ENCODE measurements at places on chromosomes 4 and X.

- no peak for DNase-seq
Observed at GRCh38 chrX:125544031-125544660, 224.5 kb downstream of the TEX13C start.

DNA sequence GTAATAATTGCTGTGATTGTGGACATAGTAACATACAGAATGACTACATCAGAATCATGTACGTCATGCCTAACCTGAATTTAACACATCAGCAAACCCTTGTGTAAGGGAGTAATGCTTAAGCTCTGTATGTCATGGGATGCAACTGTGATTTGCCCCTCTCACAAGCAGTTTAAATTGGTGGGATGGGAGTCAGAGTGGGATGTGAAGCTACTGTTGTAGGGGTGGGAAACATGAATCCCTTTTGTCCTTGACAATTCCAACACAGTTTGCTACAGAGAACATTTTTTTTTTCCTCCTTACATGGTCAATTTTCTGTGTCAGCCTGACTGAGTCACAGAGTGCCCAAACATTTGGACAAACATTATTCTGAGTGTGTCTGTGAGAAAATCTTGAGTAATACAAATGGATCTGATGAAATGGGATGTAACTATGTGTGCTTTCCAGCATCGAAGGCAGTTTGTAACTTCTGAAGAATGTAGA is 392.8 kb downstream of the GPM6A start:
- no peak for DNase-seq

- no peak for DNase-seq
Observed at GRCh38 chr4:177266506-177266905, 43.2 kb upstream of the NEIL3 start.

GRCh38 chrX:30593440-30594200 is 16.1 kb upstream of the TASL start:
- DNase-seq: no peak

DNA sequence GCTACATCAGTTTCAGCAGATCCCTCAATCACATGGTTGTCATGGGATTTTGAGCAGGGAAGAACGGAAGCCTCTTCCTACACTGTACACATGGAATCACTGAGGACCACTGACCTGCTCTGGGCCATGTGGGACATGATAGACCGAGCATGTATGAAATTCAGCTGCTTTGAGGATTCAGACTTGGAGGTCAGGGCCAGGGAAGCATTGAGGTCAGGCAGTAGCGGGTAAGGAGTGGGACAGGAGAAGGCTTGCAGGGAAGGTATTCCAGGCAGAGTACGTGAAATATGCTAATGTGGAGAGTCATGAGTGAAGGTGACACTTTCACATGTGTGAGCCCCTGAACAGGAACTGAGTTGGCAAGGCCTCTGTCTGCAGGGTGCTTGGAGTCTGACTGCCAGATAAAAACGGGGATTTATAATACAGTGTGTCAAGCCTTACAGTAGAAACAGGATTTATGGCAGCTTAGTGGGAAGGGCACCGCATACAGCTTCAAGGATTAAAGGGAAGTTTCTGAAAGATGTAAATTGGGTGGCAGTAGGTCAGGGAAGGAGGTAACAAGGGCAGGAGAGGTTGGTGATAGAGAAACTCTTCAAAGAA is 111.7 kb downstream of the STK32B start:
- no peak for DNase-seq

- DNase-seq: no peak
Observed at GRCh38 chrX:19370061-19370460, 26.3 kb downstream of the PDHA1 start.

- no peak for DNase-seq
Observed at GRCh38 chr4:118337954-118338353, 14.8 kb downstream of the PRSS12 start.

- DNase-seq: no peak
Observed at GRCh38 chr4:188032583-188032982, 37.0 kb downstream of the ZFP42 start.

DNA sequence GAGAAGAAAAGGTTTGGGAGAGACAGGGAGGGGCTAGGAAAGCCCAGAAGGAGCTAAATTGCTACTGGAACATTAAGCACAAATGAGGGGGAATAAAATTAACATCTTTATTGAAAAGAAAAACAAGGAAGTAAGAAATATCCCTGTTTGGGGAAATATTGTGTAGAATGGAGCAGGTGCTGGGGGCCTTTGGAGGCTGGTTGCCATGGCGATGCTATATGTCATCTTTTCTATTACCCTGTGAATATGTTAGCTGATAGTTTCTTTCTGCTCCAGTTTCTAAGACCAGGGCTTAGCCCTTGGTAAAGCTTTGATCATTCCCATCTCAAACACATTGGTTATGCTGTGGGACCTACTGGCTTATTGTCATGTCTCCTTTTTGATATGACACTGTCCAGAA is 28.7 kb downstream of the TMEM31 start:
- no peak for DNase-seq

DNA sequence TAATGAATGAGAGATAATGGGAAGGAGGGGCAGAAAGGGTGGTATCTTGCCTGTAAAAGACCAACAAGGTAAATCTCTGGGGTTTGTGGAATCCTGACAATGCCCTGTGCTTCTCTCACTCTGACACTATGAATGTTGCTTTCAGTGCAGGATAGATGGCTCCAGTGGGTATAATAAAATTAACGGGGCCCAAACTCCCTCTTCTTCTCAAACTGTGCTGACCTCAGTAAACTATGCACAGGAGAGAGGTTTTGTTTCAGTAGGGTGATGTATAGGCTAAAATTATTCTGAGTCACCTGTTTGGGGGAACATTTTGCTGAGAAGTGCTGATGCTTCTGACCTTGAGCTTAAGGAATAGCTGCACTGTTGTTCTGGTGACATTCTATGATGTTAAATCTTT is 82.6 kb downstream of the TSPAN7 start:
- no peak for DNase-seq

GRCh38 chr4:121758925-121759568 is 5.9 kb downstream of the SMIM43 start:
- DNase-seq: no peak
